Hepatocyte (in vitro differentiated cells): ENCODE measurements at places on chromosomes 4 and X.
A peak's percentile ranks its signal among the peaks of the same experiment; 100 is the strongest.

DNA sequence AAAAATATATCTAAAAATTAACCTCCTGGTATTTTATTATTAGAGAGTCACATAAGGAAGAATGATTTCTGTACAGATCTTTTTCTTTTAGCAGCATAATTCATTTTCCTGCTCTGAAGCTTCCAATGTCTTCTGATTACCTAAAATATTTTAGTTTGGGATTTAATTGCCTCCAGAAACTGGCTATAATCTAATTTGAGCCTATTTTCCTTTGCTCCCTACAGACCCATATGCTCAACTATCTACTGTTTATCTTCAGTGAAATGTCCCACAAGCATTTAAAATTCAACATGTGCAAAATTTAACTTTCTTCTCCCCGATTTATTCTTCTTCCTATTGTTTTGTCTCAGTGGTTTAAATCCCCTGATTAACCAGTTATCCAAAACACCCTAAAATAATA, 29.1 kb downstream of the NPY2R start:
- no peak for DNase-seq

DNA sequence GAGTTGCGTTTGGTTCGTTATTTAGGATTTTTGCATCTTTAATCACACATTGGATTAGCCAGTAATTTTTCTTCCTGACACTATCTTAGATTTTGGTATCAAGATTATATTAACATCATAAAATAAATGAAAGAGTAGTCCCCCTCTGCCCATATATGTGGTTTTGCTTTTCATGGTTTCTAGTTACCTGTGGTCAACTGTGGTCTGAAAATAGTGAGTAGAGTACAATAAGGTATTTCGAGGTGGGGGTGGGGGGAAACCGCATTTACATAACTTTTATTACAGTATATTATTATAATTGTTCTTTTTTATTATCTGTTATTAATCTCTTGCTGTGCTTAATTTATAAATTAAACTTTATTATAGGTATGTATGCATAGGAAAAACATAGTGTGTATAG, 152.4 kb downstream of the STIM2 start:
- no peak for DNase-seq

DNA sequence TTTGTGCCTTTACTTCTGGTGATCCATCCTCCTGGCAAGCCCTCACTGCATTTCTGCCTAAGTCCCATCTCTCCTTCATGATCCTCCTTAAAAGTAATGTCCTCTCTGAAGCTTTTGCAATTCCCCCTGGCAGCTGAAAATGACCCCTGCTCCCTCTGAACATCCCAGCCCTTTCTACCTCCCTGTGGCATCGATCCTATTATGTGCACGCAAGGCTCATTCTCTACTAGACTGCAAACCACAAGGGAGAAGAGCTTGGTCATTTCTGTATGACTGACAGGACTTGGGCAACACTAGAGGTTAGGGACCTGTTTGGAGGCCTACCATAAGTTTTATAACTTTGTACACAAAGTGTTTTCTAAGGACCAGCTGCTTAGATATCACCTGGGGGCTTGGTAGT, 50.8 kb upstream of the RAP2C start:
- DNase-seq, result no peak

- DNase-seq, result peak; percentile 5
Measured at GRCh38 chr4:91914176-91914804, 389.5 kb upstream of the GRID2 start.

DNA sequence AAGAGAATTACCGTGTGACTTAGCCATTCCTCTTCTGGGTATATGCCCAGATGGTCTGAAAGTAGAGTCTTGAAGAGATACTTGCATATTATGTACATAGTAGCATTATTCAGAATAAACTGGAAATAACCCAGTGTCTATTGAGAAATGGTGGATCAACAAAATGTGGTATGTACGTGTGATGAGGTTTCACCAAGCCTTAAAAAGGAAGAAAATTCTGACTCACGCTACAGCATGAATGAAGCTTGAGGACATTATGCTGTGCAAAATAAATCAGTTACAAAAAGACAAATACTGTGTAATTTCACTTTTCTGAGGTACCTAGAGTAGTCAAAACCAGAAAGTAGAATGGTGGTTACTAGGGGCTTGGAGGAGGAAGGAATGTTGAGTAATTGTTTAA, 37.3 kb downstream of the GBA3 start:
- DNase-seq, result no peak

- DNase-seq, result peak; percentile 24
Measured at GRCh38 chrX:108439961-108440696, 491 bp downstream of the COL4A5 start.

GRCh38 chrX:15908603-15909290, 54.1 kb upstream of the AP1S2 start:
- DNase-seq, result no peak

DNA sequence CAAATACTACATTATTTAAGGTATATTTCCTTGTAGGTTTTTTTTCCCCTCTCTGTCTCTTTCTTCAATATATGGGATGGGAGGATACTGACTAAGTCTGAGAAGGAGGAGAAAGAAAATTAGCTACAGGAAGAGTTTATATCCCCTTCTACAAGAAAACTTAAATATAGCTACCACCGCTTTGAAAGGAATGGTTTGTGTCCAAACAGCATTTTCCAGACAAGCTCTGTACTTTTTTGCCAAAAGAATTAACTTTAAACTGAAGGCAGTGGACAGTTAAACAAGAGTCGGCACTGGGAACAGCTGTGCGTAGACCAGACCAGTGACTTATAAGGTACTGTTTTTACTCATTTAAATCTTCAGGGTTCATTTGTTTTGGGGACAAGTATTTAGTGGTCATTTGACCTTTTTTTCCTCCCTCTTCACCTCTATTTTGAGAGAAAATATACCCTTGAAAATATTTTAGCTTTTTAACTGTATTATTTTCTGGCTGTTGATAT, 303.7 kb downstream of the ARHGAP24 start:
- no peak for DNase-seq

DNA sequence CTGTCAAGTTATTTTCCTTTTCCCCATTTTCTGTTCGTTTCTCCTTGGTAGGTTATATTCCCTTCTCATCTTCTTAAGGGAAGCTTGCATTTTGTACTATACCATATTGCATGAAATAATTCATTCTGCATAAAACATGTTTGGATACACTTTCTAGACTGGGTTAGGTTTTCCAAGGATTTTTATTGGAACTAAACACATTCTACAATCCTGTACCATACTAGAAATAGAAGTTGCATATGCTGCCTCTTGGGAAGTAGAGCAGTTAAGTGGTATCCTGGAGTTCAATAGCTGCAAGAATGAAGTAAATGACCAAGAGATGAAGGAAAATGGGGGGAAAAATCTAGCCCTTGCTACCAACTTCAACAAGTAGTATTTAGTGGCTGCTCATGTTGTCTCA, 393.7 kb upstream of the SLIT2 start:
- DNase-seq, result no peak

DNA sequence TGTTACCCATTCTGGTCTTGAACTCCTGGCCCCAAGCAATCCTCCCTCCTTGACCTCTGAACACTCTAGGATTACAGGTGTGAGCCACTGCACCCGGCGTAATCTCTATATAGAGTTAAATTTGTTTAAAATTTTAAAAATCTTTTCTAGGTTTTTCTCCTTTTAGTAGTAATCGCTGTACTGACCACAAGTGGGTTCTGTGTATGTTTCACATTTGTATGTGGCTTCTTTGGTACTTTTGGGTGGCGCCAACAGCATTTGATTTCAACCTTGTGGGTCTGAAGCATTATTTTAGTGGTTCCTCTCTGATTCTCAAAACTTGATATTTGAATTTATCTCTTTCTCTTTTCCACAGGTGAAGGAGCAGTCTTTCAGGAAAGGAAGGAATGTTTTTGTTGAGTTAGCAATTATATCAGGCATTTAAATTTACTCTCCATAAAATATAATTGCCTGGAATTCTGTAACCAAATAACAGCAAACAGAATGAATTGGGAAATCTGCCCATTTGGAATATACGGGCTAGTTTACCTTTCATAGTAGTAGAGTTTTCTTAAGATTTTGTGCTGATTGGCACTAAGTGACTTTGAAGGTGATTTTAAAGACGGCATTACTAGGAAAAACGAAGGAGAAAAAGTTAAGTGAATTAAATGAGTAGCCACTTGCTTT, 29.5 kb downstream of the ARHGAP10 start:
- DNase-seq, result no peak

DNA sequence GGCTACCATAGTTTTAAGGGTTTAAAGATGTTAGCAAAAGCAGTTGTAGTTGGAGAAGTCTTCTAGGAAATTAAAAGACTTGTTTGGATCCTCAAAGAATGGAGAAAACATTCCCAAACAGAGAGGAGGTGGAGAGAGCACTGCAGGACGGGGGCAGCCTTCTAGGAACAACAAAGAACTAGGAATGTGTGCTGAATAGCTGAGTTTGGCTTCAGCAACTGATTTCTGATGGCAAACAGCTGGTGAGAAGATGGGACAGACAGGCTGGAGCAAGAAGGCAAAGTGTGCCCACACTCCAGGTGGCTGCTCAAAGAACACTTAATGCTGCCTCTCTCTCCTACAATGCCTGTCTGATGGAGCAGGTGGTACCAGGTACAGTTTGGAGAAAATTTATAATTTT, 1331.1 kb downstream of the ADGRL3 start:
- DNase-seq, result no peak

- peak; percentile 48 for DNase-seq
Measured at GRCh38 chr4:86961605-86962295, 26.9 kb downstream of the AFF1 start.
